ENCODE measurements at places on chromosomes 13 and 19.

DNA sequence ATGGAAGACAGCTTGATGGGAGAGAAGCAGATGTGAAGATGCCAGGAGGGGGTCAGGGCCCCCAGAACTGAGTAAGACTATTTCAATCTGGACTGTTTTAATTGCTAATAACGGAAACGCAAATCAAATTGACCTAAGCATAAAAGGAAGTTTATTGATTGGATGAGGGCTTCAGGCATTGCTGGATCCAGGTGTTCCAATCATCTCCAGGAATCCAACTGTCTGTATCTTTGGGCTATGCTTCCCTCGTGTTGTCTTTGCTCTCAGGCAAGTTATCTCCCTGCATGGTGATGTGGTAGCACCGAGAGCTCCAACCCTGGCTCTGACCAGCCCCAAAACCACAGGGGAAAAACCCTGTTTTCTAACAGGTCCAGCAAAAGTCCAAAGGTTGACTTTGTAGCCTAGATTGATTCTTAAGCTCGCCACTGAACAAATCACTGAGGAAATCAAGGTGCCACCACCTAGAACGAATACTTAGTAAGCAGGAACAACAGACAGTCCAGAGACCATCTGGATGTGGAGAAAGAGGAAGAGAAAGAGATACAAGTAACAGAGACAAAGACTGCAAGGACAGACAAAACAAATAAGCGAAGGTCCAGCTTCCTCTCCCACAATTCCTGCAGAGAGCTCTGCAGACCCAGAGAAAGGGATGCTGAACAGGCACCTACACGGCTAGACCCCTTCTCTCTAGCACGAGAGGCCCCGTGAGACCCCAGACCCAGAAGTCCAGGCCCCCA lies 1.2 kb upstream of the C19orf81 start:
- no peak for DNase-seq

DNA sequence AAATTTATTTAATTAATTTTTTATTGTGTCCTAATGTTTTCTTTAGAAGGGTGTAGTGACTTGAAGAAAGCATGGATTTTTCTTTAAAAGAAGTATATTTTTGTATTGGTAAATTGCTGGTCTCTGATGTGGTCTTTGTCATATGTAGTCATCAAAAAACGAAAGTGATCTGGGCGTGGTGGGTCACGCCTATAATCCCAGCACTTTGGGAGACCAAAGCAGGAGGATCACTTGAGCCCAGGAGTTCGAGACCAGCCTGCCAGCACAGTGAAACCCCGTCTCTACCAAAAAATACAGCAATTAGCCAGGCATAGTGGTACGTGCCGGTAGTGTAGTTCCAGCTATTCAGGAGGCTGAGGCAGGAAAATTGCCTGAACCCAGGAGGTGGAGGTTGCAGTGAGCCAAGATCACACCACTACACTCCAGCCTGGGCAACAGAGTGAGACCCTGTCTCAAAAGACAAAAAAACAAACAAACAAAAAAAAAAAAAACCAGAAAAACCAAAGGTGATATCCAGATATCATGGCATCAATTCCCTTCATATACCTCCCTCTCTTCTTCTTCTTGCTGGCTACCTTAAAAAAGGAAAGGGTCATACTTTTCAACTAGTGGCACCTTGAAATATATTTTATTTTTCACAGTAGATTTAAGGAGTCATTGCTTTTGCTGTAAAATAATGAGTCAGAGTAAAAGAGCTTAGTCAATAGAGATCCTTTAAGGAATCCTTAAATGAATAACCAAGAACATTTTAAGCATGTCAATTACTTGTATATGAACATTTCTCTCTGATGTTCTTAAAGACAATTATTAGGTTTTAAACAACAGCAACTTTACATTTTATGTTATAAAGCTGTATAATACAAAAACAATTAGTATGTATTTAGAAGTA lies 19.9 kb downstream of the KCTD4 start:
- no peak for DNase-seq

DNA sequence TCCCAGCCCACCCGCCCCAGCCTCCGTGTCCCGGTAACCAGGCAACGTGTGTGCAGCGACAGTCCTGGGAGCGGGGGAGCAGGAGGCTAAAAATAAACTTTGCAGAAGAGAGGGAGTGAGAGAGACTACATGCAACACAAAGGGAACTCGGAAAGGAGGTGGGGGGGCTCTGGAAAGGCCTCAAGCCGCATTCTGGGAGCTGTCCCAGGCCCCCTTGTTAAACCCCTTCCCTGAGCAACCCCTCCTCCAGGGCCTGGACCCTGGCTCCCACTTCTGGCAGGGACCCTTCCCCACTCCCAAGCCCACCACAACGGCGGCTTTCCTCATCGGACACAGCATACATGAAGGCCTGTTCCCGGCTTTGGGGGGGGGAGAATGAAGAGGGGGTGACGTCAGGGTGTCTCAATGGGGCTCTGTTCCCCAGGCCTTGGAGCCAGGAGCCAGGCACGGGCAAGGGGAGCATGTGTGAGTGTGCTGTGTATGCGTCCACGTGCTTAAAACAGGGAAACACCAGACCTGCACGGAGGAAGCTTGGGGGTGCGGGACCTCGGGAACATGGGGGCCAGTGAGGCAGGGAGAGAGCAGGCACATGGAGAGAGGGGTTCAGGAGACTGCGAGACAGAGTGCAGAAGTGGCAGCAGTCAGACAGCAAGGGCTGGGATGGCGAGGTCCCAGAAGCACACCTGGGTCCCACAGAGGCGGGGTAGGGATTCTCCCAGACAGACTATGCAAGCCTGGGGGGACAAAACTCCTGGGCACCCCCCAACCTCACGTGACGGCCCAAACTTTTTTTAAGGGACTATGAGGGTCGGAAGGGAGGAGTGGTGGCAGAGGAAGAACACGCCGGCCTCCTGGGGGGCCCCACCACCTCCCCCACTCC lies 2.3 kb downstream of the ERF start:
- peak; percentile 42 for DNase-seq

- DNase-seq, result no peak
Observed at GRCh38 chr13:37290716-37291505, 185.4 kb upstream of the CSNK1A1L start.

- DNase-seq, result no peak
Observed at GRCh38 chr19:11405846-11406643, 13.1 kb downstream of the RGL3 start.

DNA sequence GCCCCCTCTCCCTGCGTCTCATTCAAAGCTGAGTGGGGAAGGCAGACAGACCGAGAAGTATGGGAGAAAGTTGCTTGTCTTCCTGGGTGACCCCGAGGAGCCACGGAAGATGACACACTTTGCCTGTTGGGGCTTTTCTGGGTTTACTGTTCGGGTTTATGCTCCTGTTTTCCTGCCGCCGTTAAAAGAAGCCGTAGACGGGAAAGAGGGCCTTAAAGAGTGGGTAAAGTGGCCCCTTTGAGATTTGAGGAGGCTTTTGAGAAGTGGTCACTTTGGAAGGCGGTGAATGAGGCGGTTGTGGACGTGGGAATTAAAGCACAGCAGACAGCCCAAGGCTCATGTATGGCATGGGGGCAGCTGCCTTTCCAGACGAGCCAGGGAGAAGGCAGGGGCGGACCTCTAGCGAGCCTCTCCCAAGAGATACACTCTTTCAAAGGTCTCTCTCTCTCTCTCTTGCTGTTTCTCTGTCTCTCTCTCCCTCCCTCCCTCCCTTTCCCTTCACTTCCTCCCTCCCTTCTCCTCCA lies 493 bp upstream of the LHFPL6 start:
- peak; percentile 34 for DNase-seq

DNA sequence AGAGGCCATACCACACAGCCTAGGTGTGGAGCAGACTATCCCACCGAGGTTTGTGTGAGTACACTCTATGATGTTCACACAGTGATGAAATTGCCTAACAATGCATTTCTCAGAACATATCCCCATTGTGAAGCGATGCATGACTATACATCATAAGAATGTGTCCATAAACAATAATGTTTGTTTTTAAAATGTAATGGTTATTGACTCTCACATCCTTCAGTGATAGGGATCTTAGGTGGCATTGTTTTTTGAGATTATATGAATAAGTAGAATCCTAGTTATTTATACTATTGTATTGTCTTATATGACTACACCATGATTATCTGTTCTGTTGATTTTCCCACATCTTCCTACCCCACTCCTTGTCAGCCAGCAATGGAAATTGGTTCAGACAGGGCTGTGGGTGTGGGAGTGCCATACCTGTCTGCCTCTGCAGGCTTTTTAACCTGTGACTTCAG lies 13.6 kb downstream of the CCNA1 start:
- no peak for DNase-seq

DNA sequence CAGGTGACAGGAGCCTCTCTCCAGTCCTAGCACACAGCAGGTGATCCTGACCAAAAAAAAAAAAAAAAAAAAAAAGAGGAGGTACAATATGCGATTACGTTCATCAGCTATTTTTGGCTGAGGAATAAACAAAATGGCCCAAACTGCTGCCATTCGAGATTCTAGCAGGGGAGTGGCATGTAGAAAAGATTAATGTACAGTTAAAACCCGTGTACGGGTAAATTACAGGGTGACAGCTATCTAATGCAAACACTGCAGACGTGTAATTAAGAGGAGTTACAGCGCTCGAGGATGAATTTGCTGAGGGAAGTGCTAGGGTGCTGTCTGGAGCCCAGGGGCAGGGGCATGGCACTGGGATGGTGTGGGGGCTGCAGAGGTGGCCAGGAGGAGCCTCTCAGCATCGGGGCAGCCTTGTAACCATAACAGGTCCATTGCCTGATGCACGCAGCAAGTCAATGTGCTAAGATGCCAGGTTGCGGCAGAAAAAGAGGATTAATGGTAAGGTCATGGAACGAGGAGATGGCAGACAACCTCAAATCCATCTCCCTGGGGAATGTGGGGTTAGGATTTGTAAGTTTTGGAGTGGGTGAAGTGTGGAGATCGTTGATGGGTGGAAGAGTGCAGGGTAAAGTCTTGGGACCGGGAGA lies 17.4 kb downstream of the CHST8 start:
- no peak for DNase-seq

DNA sequence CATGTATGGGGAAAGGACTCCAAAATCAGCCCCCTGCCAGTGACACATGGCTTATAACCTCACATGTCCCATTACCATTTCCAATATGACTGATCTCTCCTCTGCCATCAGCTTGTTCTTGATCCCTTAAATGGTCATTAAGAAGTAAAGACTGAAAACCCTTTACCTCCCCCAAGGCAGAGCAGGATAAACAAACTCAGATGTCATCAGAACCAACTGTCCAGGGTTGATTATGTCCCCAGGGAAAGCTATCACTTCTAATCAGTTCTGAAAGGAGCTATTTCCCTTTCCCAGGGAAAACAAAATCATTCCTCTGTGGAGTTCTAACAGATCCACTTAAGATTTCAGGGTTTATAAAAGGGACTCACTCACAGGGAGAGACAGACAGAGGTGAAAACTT lies 350.9 kb downstream of the SUCLA2 start:
- DNase-seq, result no peak

- peak; percentile 57 for DNase-seq
Observed at GRCh38 chr13:79485014-79485811, 4.3 kb downstream of the NDFIP2 start.

- no peak for DNase-seq
Observed at GRCh38 chr19:54707962-54708361, 16.3 kb upstream of the KIR3DL3 start.

DNA sequence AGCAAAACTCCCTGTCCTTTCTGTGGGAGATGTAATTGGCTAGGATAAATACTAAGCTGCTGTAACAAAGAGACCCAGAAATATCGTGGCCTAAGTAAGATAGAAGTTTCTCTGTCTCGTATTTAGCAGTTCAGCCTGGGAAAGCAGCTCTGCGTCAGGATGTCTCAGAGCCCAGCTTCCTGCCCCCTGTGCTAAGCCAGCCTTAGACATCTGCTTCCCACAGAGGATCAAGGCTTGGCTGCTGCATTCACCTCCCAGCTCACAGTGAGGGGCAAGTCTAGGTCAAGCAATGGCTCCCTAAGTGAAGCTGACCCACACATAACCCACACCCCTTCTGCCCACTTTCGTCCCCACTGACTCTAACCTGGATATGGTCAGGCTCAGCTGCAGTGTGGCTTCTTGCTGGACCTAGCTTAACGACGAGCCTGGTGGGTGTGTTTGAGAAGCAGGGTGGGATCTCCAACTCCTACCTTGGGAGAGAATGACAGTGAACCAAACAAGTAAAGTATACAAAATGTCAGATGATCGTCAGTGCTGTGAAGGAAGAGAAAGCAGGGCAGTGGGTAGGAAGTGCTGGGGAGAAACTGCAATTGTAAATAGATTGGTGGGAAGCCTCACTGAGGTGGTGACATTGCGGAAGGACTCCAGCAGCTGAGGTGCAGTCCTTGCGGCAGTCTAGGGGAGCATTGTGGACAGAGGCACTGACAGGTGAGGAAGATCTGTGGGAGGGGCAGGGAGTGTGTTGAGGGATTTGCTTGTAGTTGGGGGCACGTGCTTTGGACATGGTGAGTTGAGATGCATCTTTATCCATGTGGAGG lies 82.9 kb downstream of the TNFRSF19 start:
- DNase-seq, result peak; percentile 27

- no peak for DNase-seq
Observed at GRCh38 chr19:55091955-55092354, 16.3 kb downstream of the EPS8L1 start.

DNA sequence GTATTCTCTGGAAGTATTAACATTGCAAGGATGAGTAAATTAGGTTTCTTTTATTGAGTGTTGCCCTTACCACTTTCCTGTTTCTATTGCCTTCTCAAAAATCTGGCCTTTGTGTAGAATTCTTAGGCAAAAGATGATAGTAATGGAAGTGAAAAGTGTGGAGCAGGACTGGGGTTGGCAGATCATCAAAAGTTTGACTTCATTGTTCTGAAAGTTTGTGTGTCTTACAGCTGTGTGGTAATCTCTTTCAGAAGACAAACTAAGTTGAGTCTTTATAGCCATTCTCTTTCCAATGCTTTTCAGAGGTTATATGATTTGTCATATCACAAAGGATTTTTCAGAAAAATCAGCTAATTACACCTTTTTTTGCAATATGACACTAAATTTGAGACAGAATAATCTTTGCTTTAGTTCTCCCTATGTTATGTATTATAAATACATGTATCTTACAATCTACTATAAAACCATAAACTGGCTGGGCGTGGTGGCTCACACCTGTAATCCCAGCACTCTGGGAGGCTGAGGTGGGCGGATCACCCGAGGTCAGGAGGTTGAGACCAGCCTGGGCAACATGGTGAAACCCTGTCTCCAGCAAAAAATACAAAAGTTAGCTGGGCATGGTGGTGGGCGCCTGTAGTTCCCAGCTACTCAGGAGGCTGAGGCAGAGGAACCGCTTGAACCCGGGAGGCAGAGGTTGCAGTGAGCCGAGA lies 8.7 kb upstream of the KCNRG start:
- DNase-seq, result peak; percentile 7

DNA sequence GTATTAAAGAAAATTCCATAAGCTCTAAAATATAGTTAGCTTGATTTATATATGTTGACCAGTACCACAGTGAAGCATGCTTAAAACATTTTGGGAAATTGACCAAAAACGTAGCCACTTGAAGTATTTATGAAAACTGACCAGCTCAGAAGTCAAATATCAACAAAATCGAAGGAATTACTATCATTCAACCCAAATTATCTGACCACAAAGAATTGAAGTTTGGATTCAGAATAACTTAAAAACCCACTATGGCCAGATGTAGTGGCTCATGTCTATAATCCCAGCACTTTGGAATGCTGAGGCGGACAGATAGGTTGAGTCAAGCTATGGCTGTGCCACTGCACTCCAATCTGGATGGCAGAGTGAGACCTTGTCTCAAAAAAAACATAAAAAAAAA lies 31.9 kb downstream of the GPALPP1 start:
- no peak for DNase-seq
